ENCODE measurements at places on chromosomes 7 and 10. TPM values are rescaled to one million over a fixed set of nuclear protein-coding genes. Genes with fewer than 3 reads are reported as not detected.

DNA sequence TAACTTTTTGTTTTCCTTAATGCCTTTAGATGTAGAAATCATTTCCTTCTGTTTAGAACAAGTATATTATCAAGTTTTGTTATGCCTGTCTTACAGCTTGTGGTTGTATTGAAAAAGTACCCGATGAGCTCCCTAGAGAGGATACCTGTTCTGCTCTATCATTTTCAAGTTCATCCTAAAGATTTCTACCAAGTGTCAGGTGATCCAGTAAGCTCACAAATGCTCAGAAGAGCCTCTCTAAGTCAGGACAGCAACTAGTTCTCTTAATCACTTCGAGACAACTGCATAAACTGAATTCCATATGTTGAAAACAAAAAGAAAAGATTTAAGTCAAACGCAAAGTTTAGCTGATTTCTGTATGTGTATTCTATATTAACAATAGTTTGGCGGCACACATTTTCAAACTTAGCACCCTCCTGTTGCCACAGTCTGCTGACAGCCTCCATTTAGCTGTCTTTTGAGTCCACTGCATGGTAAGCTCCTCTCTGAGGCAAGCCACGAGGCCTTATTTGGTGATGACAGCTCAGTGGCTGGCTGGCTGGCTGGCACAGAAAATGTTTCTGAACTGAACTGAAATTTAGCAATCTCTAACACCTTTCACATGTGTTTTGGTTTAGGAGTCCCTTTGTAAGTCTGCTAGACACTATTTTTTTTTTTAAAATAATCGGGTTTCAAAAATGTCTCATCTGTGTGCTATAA, 59.4 kb downstream of the SEMA3C start:
- peaks cover 10% of the 10 kb centered on the region for H3K4me1 ChIP-seq
- H3K4me3 ChIP-seq: no peak overlapping the region
- peak overlapping the region; percentile 8 for H3K27ac ChIP-seq
- no peaks in the 10 kb centered on the region for H3K27me3 ChIP-seq
- H3K36me3 ChIP-seq: no peaks in the 10 kb centered on the region

DNA sequence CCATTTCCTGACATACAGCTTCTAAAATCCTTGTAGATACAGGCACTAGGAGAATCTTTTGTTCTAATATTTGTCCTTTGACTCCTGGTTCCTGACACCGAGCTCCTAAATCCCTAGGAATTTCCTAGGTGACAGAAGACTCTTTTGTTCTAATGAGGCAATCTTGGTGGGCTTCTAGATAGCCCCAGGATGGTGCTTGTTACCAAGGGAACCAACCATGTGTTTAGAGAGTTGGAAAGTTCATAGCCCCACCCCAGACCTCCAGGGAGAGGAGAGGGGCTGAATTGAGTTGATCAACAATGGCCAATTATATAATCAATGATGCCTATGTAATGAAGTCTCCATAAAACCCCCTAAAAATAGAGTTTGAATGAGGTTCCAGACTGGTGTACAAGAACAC, 145.1 kb downstream of the JMJD1C start:
- no peaks in the 10 kb centered on the region for H3K36me3 ChIP-seq
- no peak overlapping the region for H3K27ac ChIP-seq
- H3K27me3 ChIP-seq: no peaks in the 10 kb centered on the region

DNA sequence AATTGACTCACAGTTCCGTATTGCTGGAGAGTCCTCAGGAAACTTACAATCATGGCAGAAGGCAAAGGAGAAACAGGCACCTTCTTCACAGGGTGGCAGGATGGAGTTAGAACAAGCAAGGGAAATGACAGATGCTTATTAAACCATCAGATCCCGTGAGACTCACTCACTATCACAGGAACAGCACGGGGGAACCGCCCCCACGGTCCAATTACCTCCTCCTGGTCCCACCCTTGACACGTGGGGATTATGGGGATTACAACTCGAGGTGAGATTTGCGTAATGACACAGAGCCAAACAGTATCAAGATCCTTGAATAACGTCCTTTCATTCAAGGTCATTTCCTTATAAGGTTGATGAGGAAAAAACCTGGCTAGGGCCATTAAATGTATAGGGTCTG, 176.6 kb downstream of the TPK1 start:
- no peak for DNase-seq
- no peaks in the 10 kb centered on the region for H3K27me3 ChIP-seq
- no peak overlapping the region for H3K4me3 ChIP-seq
- no peak overlapping the region for H3K27ac ChIP-seq
- H3K36me3 ChIP-seq: no peaks in the 10 kb centered on the region

GRCh38 chr7:1046722-1047679, 2.7 kb downstream of the GPR146 start:
- H3K27me3 ChIP-seq: no peaks in the 10 kb centered on the region
- peak overlapping the region; percentile 26 for H3K27ac ChIP-seq
- H3K4me1 ChIP-seq: peaks cover 84% of the 10 kb centered on the region
- H3K36me3 ChIP-seq: no peaks in the 10 kb centered on the region
- no peak overlapping the region for H3K4me3 ChIP-seq
- DNase-seq: no peak

DNA sequence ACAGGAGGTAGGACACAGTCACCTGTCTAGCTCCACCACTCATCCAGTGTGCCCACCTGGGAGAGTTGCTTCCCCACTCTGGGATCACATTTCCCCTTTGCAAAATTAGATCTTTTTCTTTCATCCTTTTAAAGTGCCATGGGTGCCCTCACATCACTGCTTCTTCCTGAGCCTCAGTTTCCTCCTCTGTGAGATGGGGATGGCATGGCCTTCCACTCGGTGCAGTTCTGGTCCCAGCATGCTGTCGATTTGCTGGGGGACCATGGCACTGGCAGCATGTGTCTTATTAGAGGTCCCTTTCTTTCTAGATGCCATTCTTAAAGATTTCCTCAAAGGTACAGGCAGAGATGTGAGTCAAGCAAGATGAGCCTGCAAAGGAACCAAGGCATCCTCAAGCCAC, 158.3 kb upstream of the ZMIZ1 start:
- no peak overlapping the region for H3K27ac ChIP-seq
- H3K4me3 ChIP-seq: no peak overlapping the region
- no peaks in the 10 kb centered on the region for H3K27me3 ChIP-seq
- H3K36me3 ChIP-seq: no peaks in the 10 kb centered on the region

GRCh38 chr7:82410461-82410860, 33.1 kb downstream of the CACNA2D1 start:
- H3K4me1 ChIP-seq: no peaks in the 10 kb centered on the region
- no peaks in the 10 kb centered on the region for H3K36me3 ChIP-seq
- H3K27me3 ChIP-seq: no peaks in the 10 kb centered on the region
- H3K27ac ChIP-seq: no peak overlapping the region

GRCh38 chr10:73848821-73849489, 25.4 kb downstream of the CAMK2G start:
- H3K27me3 ChIP-seq: no peaks in the 10 kb centered on the region
- peaks cover 67% of the 10 kb centered on the region for H3K36me3 ChIP-seq
- peak overlapping the region; percentile 79 for H3K27ac ChIP-seq

- H3K36me3 ChIP-seq: no peaks in the 10 kb centered on the region
- no peak overlapping the region for H3K4me3 ChIP-seq
- H3K27ac ChIP-seq: no peak overlapping the region
- peak; percentile 74 for DNase-seq
- H3K27me3 ChIP-seq: peaks cover 59% of the 10 kb centered on the region
Measured at GRCh38 chr7:122301858-122302760, 2.4 kb downstream of the FEZF1 start.

GRCh38 chr7:13829914-13830900, 159.3 kb downstream of the ETV1 start:
- no peaks in the 10 kb centered on the region for H3K36me3 ChIP-seq
- no peak overlapping the region for H3K4me3 ChIP-seq
- no peaks in the 10 kb centered on the region for H3K27me3 ChIP-seq
- no peak for DNase-seq

- H3K4me1 ChIP-seq: peaks cover 11% of the 10 kb centered on the region
- H3K36me3 ChIP-seq: no peaks in the 10 kb centered on the region
- H3K27me3 ChIP-seq: no peaks in the 10 kb centered on the region
- no peak overlapping the region for H3K4me3 ChIP-seq
Measured at GRCh38 chr7:123538189-123538714, 3.9 kb upstream of the IQUB start.

- no peak overlapping the region for H3K4me3 ChIP-seq
- no peaks in the 10 kb centered on the region for H3K27me3 ChIP-seq
- no peaks in the 10 kb centered on the region for H3K36me3 ChIP-seq
- H3K4me1 ChIP-seq: no peaks in the 10 kb centered on the region
- DNase-seq: no peak
Measured at GRCh38 chr7:45342236-45342635, 184.6 kb downstream of the RAMP3 start.

DNA sequence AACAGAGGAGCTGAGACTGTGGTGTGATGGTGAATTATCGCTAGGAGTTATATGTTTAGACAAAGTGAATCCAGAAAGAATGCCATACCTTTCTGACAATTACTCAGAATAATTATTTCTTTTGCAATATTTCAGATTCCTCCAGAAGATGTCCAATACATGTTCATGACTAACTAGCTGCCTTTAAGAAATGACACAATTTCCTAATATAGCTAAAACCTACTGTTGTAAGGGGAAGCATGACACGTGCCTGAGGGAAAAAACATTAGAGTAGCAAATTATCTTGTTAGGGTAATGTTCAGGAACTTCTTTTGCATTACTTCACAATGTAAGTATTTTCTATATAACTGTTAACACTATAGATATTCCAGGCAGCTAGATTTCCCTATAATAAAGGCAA, 150.3 kb downstream of the COL28A1 start:
- no peaks in the 10 kb centered on the region for H3K27me3 ChIP-seq
- H3K27ac ChIP-seq: no peak overlapping the region
- no peak for DNase-seq
- no peaks in the 10 kb centered on the region for H3K4me1 ChIP-seq
- no peak overlapping the region for H3K4me3 ChIP-seq
- no peaks in the 10 kb centered on the region for H3K36me3 ChIP-seq

DNA sequence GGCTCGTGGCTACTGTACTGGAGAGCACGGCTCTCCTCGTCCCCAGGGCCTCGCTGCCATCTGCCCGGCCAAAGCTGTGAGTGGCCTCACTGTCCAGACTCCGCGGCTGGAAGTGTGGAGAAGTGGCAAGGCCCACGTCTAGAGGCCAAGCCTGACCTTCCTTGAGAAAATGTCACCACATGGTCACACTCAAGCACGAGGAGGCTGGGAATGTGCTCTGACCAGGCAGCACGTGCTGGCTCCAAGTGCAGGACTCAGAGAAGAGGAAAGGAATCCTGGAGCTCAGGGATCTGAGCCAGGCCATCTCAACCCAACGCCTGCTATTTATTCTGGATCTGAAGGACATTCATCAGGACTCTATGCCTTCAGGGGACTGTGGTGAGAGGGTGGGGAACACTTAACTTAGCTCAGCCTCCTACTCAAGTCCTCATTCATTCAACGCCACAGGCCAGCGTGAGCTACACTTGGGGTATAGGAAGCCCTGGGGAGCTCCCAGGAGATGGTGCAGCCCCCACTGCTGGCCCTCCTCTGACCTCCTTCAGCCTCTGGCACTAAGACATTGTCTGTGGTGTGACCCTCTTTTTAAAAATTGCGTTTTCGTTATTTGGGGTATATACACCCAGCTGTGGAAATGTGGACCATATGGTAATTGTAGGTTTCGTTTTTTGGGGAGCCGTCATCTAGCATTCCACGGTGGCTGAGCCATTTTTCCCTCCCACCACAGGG, 29.0 kb downstream of the EN2 start:
- no peak overlapping the region for H3K27ac ChIP-seq
- no peaks in the 10 kb centered on the region for H3K27me3 ChIP-seq
- H3K4me1 ChIP-seq: peaks cover 14% of the 10 kb centered on the region
- no peaks in the 10 kb centered on the region for H3K36me3 ChIP-seq
- H3K4me3 ChIP-seq: no peak overlapping the region
- no peak for DNase-seq

DNA sequence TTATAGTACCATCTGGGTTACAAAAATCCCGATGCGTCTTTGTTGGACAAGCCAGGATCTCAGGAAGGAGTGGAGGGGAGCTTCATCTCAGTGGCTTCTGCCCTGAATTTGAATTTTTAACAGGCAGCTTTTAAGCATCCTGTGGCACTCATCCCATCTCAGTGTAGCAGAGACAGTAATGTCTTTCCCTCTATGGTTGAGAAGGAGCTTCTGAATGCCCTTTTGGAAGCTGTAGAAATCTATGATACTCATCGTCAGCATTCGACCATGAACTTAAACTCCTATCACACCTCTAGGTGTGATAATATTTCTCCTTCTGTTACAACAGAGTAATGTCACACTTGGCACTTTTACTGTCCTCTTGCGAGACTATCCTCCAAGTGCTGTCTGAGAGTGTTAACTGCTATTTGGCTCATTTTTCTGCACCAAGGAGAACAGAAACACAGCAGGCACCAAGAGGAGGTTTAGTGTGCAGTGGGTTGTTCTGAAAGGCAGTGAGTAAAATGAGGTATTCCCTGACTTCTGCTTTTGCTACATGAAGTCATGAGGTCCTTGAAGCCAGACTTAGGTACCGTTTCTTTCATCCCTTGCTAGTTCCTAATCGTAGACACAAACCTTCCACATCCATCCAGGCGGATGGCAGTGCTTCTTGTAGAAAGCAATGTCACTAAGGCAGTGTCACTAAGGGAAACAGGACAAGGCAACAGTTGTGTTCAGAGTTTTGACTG, 177.4 kb downstream of the CELF2 start:
- H3K4me1 ChIP-seq: peaks cover 32% of the 10 kb centered on the region
- H3K27ac ChIP-seq: no peak overlapping the region
- no peaks in the 10 kb centered on the region for H3K27me3 ChIP-seq
- no peaks in the 10 kb centered on the region for H3K36me3 ChIP-seq
- H3K4me3 ChIP-seq: no peak overlapping the region

GRCh38 chr10:113666682-113667252, 2.9 kb upstream of the NRAP start:
- no peak for DNase-seq
- no peaks in the 10 kb centered on the region for H3K36me3 ChIP-seq
- no peak overlapping the region for H3K27ac ChIP-seq
- H3K27me3 ChIP-seq: no peaks in the 10 kb centered on the region

DNA sequence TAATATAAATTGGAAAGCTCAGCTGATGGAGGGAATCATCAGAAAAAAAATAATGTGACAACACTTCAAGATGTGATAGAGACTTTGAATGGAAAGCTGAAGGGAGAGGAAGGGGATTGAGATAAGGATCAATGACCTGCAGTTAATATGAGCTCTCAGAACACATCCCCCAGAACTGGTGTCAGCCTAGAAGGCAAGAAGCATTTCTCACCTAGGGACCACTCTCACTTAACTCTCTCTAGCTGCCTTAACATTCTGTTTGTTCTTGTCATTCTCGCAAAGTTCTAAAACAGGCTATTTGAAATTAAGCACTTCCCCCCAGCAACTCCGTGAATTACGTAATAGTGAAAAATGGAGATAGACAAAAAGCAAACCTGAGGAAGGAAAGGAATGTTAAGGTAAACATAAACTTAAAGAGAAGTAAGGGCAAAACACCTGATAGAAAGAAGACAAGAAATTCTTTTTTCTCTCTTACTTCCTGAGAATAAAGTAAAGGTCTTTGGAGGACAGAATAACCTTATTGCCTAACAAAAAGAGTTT, 1.2 kb upstream of the MPP7 start:
- no peak for DNase-seq
- no peaks in the 10 kb centered on the region for H3K36me3 ChIP-seq
- H3K4me3 ChIP-seq: no peak overlapping the region
- no peaks in the 10 kb centered on the region for H3K27me3 ChIP-seq
- peak overlapping the region; percentile 90 for H3K27ac ChIP-seq

The EEF1AKMT2 gene
- total RNA-seq: 17.3 TPM

The SPACDR gene
- total RNA-seq: 2.1 TPM

The WEE2 gene
- not detected for total RNA-seq

The PLXNA4 gene
- 3.2 TPM for total RNA-seq

The UTF1 gene
- total RNA-seq: not detected

The TSPAN14 gene
- 110 TPM for total RNA-seq

The NUPR2 gene
- 0.89 TPM for total RNA-seq

The TNS3 gene
- total RNA-seq: 112 TPM

Measured in upper lobe of left lung (tissue), 6 donors.